ENCODE measurements at places on chromosomes 2 and 18.

DNA sequence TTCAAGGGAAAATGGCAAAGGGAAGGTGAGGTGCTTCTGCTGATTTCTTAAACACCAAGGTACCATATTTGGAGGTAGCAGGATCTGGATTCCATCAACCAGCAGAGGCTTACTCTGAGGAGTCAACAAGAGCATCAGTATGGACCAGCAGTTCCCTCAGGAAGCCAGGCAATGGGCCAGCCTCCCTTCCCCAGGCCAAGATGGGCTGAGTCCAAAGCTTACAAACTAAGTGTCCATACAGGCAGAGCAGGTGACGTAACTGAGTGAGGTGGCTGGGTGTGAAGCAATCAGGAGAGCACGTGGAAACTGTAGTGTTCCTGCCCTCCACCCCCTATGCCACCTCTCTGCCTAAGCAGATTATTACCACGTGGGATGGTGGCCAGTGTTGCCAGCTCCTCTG is 134.2 kb upstream of the HNRNPA3 start:
- DNase-seq: no peak

DNA sequence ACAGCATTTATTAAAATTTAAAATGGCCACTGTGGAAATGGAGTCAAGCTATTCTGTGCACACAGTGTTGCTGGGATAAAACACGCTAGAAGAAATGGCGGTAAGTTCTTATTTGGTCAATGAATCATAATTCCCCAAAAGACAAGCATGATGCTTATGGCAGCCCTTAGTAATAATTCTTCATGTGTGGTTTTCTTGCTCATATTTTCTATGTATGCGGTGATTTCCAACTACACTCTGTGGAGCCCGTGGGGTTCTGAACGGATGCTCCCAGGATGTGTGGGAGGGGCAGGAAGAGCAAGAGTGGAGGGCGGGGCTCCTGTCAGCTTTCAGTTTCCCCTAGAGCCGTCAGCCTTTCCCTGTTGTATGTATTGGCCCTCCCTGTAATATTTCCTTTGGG is 91.7 kb upstream of the RMDN2 start:
- no peak for DNase-seq

GRCh38 chr2:54824567-54824966 is 101.1 kb downstream of the EML6 start:
- DNase-seq: peak; percentile 74

DNA sequence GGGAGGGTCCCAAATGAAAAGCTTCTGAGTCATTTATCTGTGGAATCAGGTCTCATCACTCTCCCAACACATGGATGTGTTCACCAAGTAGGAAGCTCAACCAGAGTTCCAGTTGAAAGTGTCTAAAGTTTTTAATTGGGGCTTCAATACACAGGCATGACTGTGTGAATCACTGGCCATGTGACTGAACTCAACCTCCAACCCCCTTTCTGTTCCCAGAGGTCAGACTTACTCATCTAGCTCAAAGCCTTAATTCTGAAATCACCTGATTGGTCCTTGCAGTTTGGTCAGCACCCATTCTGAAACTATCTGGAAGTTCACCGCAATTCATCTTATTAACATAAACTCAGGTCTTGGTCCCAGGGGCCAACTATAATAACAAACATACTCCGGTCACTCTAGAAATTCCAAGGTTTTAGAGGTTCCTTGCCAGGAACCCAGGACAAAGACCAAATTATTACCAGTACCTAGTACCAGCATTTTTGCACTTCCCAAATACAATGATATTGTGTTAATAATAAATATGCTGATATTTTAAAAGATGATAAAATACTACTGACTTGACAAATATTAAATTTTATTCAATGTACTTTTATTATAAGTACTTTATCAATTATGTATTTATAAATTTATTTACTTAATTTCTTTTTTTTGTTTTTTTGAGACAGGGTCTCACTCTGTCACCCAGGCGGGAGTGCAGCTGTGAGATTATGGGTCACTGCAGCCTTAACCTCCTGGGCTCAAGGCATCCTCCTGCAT is 10.7 kb upstream of the RBM45 start:
- DNase-seq: no peak

GRCh38 chr18:37987901-37988300 is 422.3 kb upstream of the CELF4 start:
- DNase-seq: no peak

- no peak for DNase-seq
These were observed 93.8 kb downstream of the LTBP1 start for GRCh38 chr2:33040541-33040940.
